ENCODE measurements at places on chromosomes 7 and 10.

- no peak for DNase-seq
These were observed 10.6 kb downstream of the ZFAND2A start for GRCh38 chr7:1149351-1149794.

GRCh38 chr10:15182540-15183207 lies 14.2 kb upstream of the NMT2 start:
- DNase-seq: peak; percentile 80

DNA sequence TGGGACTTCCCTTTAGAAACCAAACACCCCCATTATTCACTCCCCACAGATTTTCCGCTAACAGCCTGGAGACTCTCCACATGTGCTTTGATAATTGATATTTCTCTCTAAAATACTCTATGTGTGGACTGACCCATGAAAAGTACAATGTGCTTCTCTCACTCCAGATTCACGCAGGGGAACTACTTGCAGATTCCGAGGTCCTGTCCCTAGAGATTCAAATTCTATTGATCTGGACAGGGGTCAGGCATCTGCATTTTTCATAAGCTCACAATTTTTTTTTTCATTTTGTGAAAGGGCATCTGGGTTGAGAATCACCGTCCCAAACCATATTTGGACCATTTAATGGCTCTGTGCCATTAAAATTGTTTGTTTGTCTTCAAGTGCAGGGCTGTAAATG lies 98.7 kb downstream of the CALCR start:
- no peak for DNase-seq

DNA sequence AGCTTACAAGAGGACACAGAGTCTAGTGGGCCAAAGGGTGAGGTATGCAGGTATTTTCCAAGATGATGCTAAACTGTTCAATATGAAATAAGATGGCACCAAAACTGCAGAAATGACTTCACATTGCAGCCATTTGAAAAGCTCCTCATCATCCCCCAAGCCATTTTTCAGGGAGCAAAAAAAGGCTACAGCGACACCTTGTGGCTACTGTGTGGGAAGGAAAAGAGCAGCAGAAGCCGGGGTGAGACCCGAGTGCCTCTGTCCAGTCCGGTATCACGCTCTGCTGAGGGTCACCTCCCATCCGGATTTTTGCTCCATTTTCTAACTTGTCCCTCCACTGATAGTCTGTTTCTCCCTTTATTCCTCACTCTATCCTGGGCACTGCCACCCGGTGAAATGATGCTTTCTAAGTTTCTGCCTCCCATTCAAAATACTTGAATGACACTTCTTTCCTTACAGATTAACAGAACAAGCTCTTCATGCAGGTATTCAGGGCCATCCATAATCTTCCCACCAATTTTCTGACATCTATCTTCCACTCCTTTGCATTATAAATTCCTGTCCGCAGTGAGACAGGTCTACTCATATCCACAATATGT lies 220.2 kb downstream of the DGKI start:
- DNase-seq: peak; percentile 52

DNA sequence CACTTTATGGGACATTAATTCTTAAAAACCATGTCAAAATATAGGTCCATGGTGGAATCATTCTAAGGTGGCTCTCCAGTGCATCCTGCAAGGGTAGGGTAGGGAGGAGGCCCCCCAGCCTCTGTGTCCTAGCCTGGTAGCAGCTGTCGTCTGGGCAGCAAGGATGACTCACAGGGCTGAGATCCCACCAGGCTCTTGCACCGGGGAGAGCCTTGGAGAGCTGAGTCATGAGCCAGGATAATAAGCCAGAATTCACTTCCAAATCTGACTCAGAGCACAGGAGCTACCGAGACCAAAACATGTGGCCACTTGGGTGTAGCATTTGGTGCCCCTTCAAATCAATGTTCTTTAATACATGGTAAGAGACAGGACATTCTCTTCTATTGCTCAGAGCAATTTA lies 298.5 kb downstream of the NEBL start:
- DNase-seq: peak; percentile 84

- DNase-seq: no peak
These were observed 81.6 kb downstream of the EBF3 start for GRCh38 chr10:129882291-129883010.

GRCh38 chr10:115001506-115002381 lies 63.7 kb downstream of the TRUB1 start:
- DNase-seq: peak; percentile 27

Data from amniotic epithelial cell (primary cell).